ENCODE measurements at places on chromosomes 6 and 20.

DNA sequence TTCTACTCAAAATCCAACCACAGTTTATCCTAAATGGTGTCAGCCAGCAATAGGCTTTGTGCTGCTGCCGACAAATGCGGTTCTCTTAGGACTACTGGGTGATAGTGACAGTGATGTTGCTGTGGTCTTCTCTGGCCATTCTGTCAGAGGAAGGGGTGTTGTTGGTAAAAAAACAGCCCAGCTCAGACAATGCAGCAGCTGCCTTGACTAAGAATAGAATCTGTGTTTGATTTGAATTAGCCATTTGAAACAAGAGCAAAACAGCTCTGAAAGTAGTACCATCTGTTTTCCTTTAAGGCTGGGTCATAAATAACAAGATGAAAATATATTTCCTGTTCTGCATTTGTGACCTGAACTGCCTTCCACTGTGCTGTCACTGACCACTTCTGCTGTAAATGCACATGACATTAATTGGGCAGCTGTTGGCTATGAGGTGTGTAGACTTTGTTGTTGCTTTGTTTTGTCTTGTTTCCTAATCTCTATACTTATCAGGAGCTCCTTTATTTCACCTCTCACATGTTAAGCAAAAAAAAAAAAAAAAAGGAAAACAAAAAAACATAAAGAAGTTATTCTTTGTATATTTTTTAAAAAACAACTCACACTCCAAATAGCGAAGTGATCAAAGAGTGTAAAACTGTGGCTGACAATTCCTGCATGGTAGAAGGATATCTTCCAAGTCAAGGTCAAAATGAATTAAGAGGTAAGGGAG is 497.8 kb upstream of the ARID1B start:
- no peak for DNase-seq

DNA sequence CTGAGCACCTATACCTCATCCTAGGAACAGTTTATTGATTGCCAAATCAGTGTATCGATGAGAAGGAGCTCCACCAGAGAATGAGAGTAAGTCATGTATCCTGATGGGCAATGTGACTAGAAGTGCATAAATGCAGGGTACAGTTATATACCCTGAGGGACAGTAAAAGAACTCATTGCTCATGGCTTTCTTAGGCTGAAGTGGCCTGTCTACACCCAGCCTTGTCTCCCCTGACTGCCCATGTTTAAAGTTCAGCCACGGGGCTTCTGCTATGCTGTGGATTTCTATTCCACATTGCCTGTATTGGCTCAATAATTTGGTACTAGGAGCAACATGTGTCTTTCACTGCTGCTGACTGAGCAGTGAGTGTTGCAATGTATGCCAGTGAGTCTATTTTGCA is 400.4 kb upstream of the IMPG1 start:
- no peak for DNase-seq

- DNase-seq, result no peak
Measured at GRCh38 chr6:167404385-167405049, 79.6 kb downstream of the TTLL2 start.

GRCh38 chr6:34273242-34273805 is 24.5 kb upstream of the SMIM29 start:
- DNase-seq, result peak; percentile 24

GRCh38 chr20:3686867-3687321 is 5.1 kb upstream of the ADAM33 start:
- DNase-seq, result peak; percentile 60

GRCh38 chr20:51959066-51959542 is 156.8 kb upstream of the SALL4 start:
- DNase-seq, result no peak

Measured in large intestine (tissue), 12 donors.